WTC11 (cell line): ENCODE measurements at places on chromosomes 5 and 9.

DNA sequence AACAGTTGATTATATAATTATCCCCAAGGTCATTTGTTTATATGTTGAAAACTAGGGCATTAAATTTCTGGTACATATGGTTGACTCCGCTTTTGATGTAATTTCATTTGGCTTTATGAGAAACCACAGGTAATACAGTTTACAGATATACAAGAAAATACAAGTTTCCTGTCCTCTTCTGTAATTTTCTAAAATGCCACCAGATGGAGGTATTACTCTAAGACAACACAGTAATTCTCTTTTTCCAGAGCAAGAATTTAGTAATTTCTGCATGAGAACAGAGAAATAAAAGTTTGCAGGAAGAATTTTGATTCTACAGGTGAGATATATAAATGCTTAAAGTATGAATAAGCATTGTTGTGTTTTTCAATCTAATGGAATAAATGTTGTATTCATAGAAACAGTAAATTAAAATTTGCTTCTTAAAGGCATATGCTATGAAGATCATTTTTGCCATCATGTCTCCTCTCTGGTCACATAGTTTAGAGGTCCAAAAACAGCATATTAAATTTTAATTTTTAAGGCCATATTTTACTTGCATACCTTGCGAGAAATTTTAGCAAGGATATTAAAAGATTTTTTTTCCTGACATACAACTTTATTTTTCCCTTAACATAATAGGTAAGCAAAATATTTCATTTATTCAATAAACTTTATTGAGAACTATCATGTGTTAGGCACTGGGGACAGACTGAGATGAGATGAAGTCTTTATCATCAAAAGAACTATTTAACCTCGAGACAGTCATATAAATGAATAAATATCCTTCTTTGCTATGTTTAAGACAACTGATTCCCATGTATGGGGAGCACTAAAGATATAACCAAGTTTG is 22.7 kb downstream of the CHD1 start:
- DNase-seq, result no peak

DNA sequence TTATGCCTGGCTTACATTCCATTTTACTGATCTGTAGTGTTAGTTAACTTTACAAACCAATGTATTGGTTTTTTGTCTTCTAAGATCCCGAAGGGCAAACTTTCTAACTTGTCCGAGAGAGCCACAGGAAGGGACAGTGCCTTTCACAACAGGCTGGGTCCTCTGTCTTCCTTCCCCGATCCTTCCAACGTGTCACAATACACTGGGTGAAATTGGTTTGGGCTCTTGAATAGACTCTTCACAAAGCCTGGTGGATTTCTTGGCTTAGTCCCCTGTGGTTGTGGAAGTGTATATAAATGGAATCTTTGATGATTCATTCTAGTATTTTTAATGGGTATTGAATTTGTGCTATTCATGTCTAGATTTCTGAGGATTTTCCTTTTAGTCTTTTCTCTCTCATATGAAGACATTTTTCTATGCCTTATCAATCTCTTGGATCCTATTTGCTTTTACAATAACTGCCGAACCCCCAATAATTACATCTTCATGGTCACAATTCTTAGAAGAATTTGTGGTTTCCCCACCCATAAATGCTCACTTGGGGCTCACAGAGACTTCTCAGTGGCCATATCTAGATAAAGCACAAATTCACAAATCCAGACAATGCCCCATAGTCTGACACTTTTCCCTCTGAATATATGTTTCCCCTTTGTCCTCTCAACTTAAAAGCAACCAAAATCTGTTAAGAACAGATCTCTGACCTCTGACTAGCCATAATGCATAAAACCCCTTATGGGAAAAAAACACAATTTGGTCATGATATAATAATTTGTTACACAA is 107.7 kb downstream of the MTRR start:
- no peak for DNase-seq

- DNase-seq, result no peak
Observed at GRCh38 chr9:93267091-93267541, 83.2 kb downstream of the WNK2 start.

GRCh38 chr9:123276551-123276950 is 8.2 kb upstream of the STRBP start:
- DNase-seq, result no peak

DNA sequence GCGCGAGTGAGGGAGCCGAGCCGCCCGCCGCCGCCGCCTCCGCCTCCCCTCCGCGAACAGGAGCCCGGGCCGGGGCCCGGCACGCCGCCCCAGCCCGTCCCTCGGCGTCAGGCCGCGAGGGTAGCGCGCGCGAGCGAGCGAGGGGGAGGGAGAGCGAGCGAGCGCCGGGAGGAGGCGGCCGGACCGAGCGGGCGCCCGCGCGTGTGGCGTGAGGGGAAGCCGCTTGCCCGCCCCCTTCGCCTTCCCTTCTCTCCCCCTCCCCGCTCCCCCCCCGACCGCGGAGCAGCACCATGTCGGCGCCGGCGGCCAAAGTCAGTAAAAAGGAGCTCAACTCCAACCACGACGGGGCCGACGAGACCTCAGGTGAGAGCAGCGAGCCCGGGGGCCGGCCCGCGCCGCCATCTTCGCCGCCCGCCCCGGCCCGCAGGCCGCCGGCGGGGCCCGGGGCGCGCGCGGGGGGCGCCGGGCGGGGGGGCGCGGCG is 312 bp downstream of the SET start:
- DNase-seq, result peak; percentile 46

- no peak for DNase-seq
Observed at GRCh38 chr5:74240783-74241750, 399.5 kb downstream of the ENC1 start.

DNA sequence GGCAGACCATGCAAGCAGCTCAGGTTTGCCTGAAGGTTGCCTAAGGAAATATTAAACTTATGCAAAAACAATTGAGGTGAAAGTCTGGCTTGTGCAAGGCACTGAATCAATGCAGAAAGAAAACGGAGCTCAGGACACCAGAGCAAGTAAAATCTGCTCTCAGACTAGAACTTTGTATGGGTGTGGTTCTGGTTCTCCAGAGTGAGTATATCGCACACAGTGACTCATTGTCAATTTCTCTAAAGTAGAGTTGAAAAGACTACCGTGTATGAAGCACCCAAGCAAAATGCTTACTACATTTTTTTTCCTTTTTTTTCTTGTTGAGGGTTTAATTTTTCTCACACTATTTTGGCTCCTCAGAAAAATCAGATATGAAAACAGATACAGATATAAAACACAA is 650.3 kb upstream of the CDH10 start:
- no peak for DNase-seq

GRCh38 chr5:170169996-170170395 is 62.8 kb upstream of the C5orf58 start:
- no peak for DNase-seq

- no peak for DNase-seq
Observed at GRCh38 chr5:52665559-52665958, 122.2 kb upstream of the ITGA1 start.
